Stimulated activated CD8-positive, alpha-beta memory T cell treated with anti-CD3 and anti-CD28 coated beads, Interleukin-4, amount 100 ng/mL, for 4 hours (primary cell): ENCODE measurements at places on chromosomes 2 and 18.

GRCh38 chr2:211329421-211329820 is 773.0 kb downstream of the CPS1 start:
- DNase-seq = no peak

DNA sequence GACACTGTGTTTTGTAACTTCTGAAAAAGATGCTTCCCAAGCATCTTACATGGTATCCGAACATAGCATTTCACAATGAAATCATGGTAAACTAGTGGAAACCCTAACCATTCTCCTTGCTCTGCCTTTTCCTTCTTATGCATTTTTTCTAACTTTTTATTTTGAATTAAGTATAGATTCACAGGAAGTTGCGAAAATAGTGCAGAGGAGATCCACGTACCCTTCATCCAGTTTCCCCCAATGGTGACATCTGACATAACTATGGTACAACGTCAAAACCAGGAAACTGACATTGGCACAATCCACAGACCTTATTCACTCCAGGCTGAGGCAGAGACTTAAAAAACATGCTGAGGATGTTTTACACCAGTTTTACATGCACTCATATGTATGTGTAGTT is 38.3 kb downstream of the AAK1 start:
- DNase-seq = no peak

- no peak for DNase-seq
Measured at GRCh38 chr18:24543795-24544498, 83.5 kb downstream of the HRH4 start.

DNA sequence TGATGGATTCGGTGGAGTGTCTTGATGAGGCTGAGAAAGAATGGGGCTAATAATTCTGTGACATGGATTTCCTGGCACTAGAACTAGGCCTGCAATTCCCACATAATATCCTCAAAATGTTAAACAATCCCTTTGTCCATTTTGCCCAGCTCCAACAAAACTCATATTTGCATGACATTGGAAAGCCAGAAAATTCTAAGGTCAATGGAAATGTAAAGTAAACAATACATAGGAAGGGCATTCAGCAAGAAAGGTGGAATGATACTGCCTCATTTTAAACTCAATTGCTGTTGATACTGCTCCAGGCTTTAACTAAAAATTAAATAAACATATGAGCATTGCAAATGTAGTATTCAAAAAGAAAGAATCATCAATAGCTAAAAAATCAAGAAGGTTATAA is 434.8 kb upstream of the SLC8A1 start:
- no peak for DNase-seq

DNA sequence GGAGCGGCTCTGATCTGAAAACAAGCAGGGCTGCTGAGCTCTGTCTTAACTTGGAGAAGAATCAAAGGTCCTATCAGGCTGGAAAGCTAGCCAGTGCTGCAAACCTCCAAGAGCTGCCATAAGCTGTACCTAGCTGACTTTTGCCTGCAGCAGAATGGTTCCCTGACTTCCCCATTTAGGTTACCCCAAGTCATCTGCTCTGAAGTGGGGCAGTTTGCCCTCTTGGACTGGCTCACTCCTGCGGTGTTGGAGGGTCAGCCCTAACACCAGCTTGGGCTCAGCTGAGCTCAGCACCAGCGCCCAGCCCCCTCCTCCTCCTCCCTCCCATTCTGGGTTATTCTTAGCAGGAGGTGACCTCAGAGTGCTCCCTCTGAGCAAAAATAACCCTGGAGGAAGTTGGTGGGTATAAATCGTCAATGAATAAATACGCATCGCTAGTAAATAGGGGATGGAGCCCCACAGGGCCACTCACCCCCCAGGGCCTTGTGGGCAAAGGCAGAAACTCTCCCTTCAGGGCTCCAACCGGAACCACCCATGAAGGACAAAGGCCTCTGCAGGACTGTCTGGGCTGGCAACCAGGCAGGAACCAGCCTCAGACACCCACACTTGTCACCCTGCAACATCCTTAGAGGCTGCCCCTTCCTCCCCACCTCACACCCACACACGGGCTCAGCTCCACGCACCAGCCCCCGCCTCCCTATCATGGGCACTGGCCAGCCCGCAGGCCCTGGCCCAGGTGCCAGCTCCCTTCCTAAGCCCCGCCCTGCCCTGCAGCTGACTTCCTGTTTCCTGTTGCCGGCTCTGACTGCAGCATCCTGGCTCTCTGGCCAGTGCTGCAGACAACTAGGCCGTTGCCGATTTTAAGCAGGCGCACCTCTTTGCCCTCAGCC is 46.9 kb downstream of the DNMT3A start:
- peak; percentile 44 for DNase-seq

GRCh38 chr18:13283746-13284145 is 65.2 kb downstream of the LDLRAD4 start:
- DNase-seq = no peak

DNA sequence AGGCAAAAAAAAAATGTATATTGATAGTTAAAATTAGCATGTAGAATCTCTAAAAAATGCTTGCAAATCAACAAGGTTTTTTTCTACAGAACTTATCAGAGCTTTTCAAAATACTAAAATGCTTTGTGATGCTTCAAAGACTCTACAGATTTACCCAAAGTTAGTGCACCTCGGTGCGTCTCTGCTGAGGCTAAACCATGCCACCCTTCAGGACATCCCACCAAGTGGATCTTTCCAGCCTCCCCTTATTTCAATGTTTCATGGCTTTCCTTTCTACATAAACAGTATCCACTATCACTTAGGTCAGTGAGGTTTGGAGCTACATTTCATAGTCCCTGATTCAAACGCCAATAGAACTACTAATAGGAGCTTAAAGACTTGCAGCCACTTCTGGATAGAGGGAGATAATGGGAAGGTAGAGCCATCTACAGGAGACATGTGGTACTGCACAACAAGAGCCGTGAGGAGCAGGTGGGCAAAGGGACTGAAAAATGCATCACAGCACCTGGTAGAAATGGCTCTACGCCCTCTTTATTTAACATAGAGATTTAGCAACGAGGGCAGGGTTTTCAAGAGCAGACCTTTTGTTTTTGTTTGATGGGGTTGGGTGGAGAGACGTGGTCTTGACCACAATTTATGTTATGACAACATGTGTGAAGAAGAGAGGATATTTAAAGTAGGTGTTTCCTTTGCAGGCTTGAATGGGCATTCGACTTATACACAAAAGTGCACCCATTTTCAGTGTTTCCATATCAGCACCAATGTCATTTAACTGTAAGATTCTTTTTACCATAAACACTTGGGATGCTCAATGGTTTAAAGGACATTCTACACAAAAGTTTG is 56.1 kb upstream of the SLC35G4 start:
- no peak for DNase-seq

- DNase-seq = no peak
Measured at GRCh38 chr2:224769489-224769888, 53.3 kb upstream of the CCDC195 start.

GRCh38 chr2:99679518-99679917 is 189.7 kb upstream of the REV1 start:
- no peak for DNase-seq

DNA sequence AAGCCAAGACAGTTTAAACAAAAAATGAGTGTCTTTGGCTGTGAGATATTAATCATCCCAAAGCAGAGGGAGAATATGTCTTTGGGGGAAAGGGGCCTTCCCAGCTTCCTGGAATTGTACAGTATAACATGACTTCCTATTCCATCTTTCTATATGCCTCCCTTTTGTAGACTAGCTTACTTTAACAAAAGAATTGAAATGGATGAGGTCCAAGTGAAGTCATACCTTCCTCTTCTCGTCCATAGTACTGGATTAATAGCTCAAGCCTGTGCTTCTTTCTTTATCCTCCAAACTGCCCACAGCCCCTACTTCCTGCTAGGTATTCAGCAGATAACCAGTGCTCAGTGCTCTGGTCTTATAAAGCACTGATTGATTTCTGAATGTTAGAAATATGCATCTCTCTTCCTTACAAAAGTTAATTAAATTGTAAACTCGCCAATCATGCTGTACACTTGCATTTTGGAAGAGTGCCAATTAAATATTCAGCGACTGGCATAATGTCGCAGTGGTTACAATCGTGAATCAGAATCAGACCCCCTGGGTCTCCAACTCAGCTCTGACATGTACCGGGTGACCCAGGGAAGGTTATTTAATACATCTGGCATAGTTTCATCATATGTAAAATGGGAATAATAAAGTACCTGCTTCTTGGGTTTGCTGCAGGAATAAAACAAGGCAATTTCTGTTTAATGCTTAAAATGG is 325.1 kb downstream of the RND3 start:
- no peak for DNase-seq

GRCh38 chr2:240782221-240782885 is 37.7 kb downstream of the KIF1A start:
- DNase-seq = no peak

- DNase-seq = no peak
Measured at GRCh38 chr2:140589696-140590095, 1541.1 kb downstream of the LRP1B start.

GRCh38 chr18:5309888-5310470 is 14.5 kb upstream of the ZBTB14 start:
- no peak for DNase-seq

- DNase-seq = no peak
Measured at GRCh38 chr2:33598561-33599174, 431 bp downstream of the FAM98A start.
